ENCODE measurements at places on chromosomes 7 and 10. TPM values are rescaled to one million over a fixed set of nuclear protein-coding genes. Genes with fewer than 3 reads are reported as not detected.

GRCh38 chr10:30432622-30433305, 1.2 kb upstream of the MAP3K8 start:
- no peak for DNase-seq

- no peak for DNase-seq
Observed at GRCh38 chr10:49598986-49599385, 11.1 kb upstream of the SLC18A3 start.

DNA sequence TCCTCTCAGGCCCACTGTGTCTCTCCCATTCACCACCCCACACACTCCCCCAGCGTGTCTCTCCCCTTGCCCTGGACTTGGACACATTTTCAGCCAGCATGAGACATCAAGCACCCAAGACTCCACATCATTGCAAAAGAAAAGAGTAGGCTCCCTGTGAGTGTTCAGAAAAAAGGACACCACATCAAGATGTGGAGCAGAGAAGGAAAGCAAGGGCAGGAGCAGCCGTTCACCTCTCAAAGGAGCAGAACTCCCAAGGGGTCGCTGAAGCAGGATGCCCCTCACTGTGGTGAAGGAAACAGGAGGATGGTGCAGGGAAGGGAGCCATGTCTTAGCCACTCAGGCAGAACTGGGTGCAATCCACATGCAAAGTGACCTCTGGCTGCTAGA, 89.9 kb upstream of the MACROH2A2 start:
- DNase-seq, result no peak

- no peak for DNase-seq
Observed at GRCh38 chr10:77553966-77554365, 83.6 kb downstream of the KCNMA1 start.

MGAM2 gene
- not detected for total RNA-seq

DNA sequence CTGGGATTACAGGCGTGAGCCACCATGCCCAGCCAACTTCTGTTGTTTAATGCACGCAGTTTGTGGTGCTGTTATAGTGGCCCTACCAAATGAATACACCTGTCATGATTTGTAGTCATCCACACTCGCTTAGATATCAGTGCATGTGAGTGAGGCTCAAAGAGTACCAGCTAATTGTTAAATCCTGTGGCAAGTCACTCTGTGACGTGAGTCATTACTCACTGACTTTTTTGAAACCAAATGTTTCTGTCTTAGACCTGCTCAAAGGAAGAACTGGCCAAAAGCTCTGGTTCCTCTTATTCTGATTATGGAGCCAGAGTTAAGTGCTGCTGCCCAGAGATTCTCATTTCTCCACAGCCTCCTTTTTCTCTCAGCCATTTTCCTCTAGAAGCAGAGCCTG, 109.4 kb downstream of the PRKAG2 start:
- no peak for DNase-seq

DNA sequence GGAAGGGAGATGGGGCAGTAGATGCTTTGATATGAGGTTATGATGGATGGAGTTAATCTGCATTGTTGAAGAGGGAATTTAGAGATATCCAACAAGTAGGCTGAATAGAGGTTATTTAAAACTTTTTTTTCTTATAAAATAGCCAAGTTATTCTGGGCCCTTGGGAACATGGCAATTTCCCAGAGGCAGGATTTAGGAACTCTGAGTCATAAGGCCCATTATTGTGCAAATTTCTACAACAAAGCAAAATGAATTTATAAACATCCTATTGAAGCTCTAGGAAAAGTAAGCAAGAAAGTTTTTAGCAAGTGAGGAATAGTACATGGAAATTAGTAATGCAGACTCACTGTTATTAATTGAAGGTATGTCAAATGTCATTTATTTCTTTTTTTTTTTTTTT, 160.9 kb upstream of the NPY start:
- DNase-seq, result no peak

GRCh38 chr7:122984021-122984420, 11.5 kb downstream of the TAS2R16 start:
- no peak for DNase-seq

SPDYE2 gene
- not detected for total RNA-seq

DNA sequence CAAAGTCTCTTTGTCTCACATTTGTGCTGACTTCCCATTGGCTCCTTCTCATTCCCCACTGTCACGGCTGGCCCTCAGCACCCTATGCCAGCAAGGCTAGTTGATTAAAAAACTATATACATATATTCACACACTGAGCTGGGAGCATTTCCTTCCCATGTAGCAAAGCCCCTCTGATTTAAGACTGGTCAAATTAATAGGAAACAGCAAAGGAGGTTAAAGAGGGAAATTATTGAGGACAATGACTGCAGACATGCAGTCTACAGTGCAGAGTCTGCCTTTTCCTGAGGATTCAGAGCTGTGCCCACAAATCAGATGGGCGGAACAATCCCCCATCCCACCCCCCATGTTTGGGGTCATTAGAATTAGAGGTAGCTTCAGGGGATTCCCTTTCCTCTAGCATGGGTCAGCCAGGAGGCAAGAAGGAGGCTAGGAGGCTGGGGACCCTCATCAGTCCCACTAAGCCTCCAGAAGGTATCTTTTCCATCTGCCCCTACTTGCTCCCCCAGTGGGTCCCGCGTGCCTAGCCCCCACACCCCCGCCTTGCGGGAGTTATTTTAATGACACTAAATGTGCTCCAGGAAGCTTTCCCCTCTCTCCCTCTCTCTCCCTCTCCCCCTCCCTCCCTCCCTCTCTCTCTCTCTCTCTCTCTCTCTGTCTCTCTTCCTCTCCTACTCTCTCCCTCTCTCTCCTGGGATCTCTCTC, 9.8 kb upstream of the DLX6 start:
- no peak for DNase-seq

- DNase-seq, result no peak
Observed at GRCh38 chr7:51789489-51789888, 472.9 kb upstream of the COBL start.

DNA sequence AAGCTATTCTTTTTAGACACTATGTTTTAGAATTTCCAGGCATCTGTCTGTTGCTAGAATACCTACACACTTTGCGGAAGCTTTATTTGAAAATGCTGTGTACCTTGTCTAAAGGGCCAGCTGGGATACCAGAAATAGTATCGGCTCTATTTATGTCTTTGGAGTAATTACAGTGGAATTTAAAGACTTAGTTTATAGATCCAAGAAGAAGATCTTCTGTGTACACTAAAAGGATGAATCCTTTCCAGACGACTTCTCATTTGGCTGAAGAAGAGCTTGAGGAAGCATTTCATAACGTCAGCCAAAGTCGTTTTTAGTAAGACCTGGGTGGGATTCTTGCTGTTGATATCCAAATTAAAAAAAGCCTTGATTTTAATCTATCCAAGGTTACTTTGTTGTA, 365.9 kb downstream of the INHBA start:
- DNase-seq, result no peak

GRCh38 chr7:47719675-47720074, 137.8 kb upstream of the TNS3 start:
- DNase-seq, result no peak

ACTR3C gene
- not detected for total RNA-seq

BEND7 gene
- 3.1 TPM for total RNA-seq

CRYGN gene
- total RNA-seq, result not detected

GRCh38 chr10:29119374-29119773, 169.5 kb upstream of the LYZL1 start:
- peak; percentile 38 for DNase-seq

- peak; percentile 9 for DNase-seq
Observed at GRCh38 chr10:100810091-100810834, 64.9 kb downstream of the PAX2 start.

MAGI2 gene
- total RNA-seq, result 64.2 TPM

DNA sequence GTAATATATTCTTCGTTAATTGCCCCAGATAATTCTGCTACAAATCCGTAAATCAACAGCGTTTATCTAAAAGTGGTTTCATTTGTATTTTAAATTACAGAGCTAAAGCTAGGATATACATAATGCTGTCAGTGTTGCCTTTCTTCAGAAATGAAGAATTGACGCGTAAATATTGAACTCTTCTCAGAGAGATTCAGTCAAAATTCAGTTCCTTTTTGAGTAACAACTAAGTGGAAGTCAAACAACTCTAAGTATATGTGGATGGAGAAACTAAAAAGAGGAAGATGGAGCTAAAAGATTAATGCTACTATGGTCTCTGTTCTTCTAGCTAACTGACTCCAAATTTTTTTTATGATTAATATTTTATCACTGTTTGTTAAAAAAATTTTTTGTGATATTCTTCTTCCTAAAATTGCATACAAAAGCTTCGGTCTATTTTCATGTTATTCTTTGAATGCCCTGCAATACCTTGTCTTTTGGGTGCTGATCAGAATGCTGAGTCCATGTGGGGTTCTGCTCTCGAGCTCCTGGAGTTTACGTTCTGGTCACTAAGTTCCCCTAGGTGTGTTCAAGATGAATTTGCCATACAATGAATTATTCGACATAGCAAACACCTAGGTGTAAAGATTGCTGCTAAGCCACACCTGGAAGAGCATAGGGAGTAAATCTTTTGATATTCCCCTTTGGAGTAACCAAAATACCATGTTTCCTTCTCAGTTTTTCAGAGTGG, 20.7 kb downstream of the MDFIC start:
- DNase-seq, result no peak

- DNase-seq, result no peak
Observed at GRCh38 chr10:122127943-122128342, 139.0 kb downstream of the TACC2 start.

- no peak for DNase-seq
Observed at GRCh38 chr7:91112902-91113341, 151.3 kb upstream of the FZD1 start.

- no peak for DNase-seq
Observed at GRCh38 chr10:36224431-36224985, 582.4 kb upstream of the FZD8 start.

PODXL gene
- 12.3 TPM for total RNA-seq

DNA sequence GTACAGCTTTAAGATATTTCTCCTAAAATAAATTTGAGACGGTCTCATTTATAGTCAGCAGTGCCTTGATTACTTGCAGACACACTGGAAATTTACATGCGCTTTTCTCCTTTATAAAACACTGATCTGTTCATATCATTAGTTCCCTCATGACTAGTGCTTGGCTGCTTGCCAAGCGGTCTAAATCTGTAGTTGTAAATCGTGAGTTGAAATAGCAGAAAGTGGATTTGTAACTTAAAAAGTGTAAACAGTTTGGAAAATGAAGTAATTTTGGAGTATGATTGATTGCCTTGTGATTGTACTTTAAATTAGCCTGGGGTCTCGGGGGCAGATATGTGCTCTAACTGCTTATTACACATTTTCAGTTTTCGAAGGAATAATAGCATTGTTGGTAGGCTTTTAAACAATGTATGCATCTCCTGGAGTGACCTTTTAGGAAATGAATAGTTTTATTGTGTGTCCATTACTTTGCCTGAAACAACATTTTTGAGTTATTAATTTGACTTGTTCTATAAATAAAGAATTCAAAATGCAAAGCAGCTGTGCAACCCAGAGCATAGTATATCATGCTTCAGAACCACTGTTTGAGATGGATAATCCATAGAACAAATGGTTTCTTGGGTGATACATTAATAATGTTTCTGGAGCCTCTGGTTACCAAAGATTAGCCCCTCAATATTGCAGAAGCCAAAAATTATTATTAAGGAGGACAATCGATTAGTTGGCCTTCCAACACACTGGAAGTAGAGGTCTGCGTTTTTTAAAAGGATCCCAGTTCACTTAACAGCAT, 73.3 kb downstream of the ARID5B start:
- DNase-seq, result no peak

DNA sequence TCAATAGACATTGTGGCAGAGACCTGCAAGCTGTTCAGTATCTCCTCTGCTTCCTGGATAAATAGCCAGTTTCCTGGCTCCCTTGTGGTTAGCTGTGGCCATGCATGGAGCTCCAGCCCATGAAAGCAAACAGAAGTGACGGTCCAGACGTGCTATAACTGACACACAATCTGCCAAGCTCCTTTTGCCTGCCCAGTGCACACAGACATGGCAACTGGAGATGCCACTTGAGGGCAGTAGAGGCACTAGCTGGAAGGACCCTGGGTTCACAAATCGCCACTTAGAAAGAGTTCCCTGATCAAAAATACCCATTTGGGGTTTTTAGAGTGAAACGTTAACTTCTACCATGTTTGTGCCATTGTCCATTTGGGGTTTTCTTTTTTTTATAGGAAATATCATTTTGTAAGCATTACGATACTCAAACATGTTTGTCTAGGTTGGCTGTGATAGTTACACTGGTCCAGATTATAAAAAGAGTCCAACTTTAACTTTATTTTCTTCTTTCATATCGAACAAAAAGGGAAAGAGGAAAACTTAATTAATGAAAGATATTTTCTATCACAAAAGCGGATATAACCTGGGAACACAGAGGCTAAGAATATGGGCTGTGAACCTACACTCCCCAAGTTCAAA, 31.3 kb downstream of the KIN start:
- peak; percentile 24 for DNase-seq

SPDYE11 gene
- 0.25 TPM for total RNA-seq

- DNase-seq, result no peak
Observed at GRCh38 chr10:72291019-72291532, 17.4 kb downstream of the DDIT4 start.

DNA sequence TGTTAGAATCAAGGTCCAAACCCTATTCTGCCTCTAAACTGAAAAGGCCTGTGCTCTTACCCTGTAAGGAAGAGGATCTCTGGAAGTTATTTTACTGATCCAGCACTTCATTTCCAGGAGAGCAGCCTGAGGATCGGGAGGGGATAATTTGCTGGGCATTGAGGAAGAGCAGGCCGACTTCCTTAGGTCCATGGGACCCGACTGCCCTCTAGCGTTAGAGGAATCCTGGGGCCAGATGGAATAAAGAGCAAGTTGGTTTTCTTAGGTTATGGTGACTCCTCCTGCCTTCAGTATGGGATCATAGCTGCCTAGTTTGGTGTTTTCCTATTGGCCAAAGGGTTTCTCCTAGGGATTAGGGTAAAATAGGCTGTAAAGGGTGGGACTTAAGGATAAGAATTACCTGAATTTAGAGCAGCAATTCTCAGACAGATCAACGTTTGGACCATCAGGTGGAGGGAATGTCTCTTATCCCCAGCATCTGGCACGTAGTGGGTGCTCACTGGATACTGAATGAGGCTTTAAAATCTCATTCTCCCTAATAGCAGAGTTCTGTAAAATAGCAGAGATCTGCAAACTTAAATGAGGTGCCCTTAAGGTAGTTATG, 40.0 kb upstream of the SORBS1 start:
- peak; percentile 82 for DNase-seq

NAT16 gene
- total RNA-seq, result 2.4 TPM

- no peak for DNase-seq
Observed at GRCh38 chr7:34208878-34209621, 303.7 kb downstream of the BMPER start.

DNA sequence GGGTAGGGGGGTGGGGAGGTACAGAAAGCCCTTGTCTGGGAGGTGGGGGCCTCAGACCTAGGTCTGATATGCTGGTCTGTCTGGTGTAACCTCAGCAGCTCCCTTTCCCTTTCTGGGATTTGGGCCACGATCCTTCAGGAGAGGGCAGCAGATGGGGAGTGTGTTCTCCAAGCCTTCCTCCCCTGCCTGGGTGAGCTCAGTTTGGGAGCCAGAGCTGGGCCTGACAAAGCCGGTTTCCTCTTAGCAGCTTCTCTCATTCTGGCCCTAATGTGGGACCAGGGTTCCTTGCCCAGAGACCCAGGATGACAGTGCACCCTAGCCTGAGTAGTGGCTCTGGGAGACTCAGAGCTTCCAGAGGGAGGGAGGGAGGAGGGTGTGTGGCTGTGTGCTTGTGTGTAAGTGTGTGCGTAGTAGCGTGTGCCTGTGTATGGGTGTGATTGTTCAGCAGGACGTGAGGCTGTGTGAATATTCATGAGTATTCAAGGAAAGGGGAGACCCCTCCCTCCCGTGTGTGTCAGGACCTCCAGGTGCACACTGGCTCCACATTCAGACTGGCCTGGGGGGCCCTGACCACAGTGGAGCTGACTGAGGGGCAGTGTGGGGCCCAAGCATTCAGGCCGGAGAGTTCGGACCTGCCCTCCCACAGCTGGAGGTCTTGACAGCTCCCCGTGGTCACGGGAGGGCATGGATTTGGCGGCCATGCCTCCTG, 96.5 kb downstream of the ZMIZ1 start:
- DNase-seq, result no peak

All from glutamatergic neuron (in vitro differentiated cells).